Posterior vena cava (tissue), 2 donors: ENCODE measurements at places on chromosomes 3 and 15. TPM values are rescaled to one million over a fixed set of nuclear protein-coding genes. Genes with fewer than 3 reads are reported as not detected.

IGDCC3 gene
- not detected for total RNA-seq

NLGN1 gene
- 11.5 TPM for total RNA-seq

PPP2R3A gene
- 18.7 TPM for total RNA-seq

DNAH12 gene
- 0.19 TPM for total RNA-seq

HYAL1 gene
- 10.6 TPM for total RNA-seq

CELSR3 gene
- 0.67 TPM for total RNA-seq

ST8SIA2 gene
- not detected for total RNA-seq

SERINC4 gene
- not detected for total RNA-seq

CKMT1B gene
- total RNA-seq, result not detected

NOX5 gene
- total RNA-seq, result 0.09 TPM

DUOXA2 gene
- total RNA-seq, result not detected

CCDC50 gene
- 81.7 TPM for total RNA-seq

BTLA gene
- 0.14 TPM for total RNA-seq
